ENCODE measurements at places on chromosomes 4 and X.

DNA sequence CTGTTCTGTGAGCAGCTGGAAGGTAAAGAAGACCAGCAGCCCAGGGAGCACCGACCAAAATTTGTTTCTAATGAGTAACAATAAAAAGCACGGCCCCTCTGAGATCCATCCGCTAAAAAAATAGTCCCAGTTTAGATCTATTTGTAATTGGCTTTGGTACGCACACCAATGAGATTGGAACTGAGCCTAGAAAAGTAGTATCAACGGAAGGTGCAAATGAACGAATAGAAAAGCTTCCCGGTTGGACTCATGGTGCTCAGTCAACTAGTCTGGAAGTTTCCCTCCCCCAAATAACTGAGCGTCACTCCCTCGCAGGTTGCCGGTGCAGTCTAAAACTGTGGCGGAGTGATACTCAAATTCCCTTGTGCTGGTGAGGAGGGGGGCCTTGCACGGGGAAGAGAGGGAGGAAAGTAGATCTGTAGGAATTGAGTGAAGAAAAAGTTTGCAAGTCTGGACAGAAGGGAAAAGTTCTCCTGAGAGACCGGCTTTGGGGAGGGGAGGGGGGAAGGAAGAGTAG, at the start of gene COL4A5:
COL4A5 (plus strand) TSS at position 413 of the 517 bp plus-strand sequence. CDS start 288 bp downstream, outside the sequence.
- DNase-seq: peak; percentile 81

DNA sequence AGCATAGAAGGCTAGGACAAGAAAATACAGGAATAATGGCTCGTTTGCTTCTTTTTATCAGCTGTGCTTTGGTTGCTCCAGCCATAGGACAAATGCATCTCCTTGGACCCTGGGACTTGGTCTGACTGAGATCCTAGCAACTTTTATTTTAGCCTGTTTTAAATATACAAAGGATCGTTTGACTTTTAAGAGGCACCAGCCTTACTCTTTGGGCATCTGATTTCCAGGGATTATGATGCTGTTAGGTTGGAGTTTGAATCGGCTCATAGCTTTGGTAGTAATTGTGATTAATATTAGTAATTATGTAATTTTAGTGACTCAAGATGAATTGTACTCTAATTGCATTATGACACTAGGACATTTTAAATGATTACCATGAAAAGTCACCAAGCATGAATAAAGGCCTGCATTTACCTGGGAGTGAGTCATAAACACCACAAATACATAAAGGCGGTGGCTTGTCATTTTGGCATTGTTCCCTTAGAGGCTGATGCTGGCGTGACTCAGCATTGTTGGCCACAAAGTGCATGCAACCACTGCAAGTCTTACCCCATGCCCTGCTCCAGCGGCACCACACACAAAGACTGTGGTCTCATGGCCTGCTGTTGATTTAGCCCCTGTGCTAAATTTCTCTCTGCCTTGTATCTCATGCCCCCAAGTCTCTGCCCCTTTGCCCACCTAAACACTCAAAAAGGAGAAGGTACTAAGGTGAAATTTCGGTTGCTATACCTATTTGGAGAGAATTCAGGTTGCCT, 12.4 kb downstream of the GPAT3 start:
- peak; percentile 32 for DNase-seq

DNA sequence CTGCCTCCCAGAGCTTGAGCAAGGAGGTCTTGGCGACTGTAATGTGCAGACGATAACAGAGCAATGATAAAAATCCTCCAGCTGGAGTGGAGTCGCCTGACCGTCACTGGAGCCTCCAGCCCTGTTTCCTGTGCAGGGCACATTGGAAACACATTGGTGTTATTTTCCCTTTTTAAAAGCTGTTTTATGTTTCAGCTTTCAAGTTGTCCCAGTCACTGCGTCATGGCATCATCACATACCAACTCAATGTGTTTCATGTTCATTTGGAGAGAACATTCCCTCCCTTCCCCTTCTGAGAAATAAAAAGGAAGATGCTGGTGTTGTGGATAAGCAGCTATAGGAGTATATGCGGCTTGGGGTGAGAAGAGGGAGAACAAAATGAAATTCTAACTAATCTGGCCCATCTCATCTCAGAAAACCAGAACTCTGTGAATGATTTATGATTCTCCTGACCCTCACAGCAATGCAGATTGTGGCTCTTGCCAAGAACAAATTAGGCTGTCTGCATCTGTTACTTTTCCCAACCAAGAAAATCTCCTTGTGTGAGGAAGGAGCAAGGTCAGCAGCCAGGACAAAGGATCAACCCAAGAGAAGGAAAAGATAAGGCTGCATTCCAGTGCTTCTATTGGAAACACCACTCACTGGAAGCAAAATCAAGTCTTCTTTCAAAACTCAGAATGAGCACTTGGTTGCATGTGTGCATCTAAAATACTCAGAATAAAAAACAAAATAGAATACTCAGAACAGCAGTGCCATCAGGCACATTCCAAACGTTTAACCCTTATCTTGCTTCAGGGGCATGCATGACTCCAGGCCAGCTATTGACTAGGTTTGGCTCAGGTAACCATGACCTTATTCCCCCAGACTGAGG, 134.4 kb downstream of the RASL11B start:
- DNase-seq: peak; percentile 80

DNA sequence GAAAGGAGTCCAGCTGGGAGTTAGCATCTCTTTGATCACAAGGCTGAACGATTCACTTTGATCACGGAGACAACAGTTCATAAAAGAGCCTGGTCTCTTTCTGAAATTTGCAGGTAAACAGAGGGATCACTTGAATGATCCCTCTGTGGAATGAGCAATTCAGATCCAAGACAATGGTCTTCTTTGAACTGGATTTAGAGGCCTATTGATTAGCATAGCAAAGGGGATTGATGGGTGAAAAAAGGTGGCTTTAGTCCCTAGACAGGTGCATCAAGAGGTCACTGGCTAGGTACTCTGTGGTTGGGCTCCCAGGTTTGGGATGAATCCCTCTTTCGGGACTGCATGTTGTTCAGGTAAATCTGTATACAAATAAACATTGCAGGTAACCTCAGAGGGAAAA, 223.8 kb upstream of the TAPT1 start:
- no peak for DNase-seq

DNA sequence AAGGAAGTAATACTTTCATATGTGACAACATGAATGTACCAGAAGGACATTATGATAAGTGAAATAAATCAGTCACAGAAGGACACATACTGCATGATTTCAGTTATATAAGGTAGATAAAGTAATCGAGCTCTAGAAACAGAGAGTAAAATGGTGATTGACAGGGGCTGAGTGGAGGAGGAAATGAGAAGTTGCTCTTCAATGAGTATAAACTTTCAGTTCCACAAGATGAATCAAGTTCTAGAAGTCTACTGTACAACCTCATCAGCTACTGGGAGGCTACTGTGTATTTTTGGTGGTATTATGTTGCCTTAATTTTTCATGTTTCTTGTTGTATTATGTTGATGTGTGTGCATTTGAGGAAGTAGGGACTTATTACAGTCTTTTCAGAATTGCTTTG, 270.9 kb upstream of the GRIA3 start:
- no peak for DNase-seq

GRCh38 chrX:109873574-109873973, 129.3 kb upstream of the TMEM164 start:
- DNase-seq: no peak

DNA sequence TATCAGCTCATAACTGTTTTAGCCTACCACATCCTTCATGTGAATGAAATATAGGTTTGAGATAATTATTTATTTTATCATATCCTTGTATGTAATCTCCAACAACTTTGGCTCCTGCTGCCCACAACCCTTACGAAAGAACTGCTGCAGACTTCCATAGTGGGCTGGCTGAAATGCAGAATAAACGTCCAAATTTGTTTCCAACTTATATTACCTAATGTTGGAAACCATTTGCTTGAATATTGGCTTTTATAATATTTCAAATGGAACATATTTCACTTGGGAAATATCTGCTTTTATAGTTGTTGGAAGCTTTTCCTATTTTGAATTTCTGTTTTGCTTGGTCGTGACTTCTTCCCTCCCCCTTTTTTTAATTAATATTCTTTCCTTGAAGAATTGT, 45.0 kb upstream of the ITM2A start:
- peak; percentile 82 for DNase-seq

DNA sequence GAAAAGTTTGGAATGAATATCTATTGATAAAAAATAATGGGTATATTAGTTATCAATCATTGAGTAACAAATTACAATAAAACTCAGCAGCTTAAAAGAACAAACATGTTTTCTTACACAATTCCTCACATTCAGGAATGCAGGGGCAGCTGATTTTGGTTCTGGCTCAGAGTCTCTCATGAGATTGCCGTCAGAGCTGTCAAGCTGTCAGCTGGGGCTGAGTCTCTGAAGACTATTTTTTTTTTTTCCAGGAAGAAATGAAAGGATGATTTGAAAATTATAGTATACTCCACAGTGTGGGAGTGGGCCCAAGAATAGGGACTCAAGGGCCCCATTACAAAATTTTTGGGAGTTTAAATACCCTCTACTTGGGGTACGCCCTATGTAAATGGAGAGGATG, 219.1 kb downstream of the GC start:
- no peak for DNase-seq

- no peak for DNase-seq
These were observed 300.3 kb upstream of the IRS4 start for GRCh38 chrX:109036624-109037023.

GRCh38 chr4:91963486-91963885, 340.3 kb upstream of the GRID2 start:
- peak; percentile 64 for DNase-seq

GRCh38 chr4:83237591-83237990, 47.0 kb downstream of the COQ2 start:
- DNase-seq: no peak

DNA sequence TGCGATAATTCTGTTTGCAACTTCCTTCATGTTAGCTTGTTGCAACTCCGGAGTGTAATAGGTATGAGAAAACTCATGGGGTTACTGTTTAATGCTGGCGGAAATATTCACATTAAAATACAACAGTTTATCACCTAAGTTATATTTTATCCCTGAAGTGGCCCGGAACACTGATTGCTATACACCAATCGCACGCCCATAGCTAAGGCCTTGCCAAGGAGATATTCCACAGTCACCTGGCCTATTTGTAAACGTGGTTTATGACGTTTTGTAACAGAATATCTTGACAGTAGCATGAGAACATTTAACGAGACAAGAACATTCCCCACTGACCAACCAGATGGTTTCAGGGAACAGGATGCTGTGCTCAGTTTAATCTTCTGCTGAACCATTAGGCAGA, 23.2 kb upstream of the FAM90A26 start:
- no peak for DNase-seq

- peak; percentile 45 for DNase-seq
These were observed 121.1 kb downstream of the GLRA3 start for GRCh38 chr4:174707902-174708301.

DNA sequence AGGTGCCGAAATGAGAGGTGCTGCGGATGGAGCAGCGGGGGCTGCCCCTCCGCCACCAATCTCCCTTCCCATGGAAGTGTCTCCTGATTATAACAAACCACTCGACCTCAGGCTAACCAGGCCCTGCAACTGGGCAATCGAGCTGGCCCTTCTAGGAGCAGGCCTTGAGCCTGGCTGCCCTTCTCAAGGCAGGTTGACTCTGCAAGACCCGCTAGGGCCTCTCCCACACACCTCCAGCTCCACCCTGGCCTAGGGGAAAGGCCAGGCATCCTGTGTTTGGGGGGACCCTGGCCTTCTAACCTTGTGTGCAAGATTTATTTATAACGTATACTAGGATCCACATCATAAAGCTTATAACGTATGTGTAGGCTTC, 3.7 kb upstream of the BCOR start:
- DNase-seq: no peak

DNA sequence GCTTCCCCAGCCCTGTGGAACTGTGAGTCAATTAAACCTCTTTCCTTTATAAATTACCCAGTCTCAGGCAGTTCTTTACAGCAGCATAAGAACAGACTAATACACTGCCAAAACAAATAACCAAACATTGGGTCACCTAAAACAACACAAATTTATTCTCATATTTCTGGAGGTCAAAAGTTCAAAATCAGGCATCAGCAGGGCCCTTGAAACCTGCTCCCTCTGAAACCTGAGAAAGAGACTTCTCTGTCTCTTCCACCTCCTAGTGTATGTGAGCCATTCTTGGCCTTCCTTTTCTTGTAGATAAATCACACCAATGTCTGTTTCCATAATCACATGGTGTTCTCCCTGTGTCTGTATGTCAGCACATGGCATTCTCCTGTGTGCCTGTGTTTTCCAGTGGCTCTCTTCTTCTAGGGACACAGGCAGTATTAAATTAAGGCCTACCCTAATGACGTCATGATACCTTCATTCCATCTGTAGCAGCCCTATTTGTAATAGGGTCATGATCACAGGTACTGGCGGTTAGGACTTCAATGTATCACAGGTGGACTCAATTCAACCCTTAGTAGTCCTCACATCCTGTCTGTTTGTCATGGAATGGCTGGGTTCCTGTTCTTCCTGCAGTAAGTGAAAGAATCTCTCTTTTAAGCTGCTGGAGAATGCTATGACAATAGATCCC, 147.3 kb upstream of the CLNK start:
- DNase-seq: no peak

DNA sequence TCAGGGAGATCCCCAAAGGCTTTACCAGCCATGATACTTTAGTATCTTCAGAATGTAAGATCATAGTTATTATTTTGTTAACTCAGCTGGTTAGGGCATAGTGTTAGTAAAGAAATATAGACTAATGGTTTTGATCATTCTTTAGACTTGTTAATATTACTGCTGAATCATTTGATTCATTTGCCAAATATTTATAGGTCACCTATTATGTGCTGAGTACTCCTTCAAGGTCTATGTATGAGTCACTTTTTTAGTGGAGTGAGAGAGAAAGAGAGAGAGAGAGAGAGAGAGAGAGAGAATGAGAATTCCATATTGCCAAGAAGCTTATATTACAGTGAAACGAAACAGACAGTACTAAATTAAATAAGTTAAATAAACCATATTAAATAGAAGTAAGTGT, 110.3 kb downstream of the UBE2NL start:
- DNase-seq: no peak

- peak; percentile 11 for DNase-seq
These were observed 681 bp downstream of the EXOC1 start for GRCh38 chr4:55854129-55854528.

DNA sequence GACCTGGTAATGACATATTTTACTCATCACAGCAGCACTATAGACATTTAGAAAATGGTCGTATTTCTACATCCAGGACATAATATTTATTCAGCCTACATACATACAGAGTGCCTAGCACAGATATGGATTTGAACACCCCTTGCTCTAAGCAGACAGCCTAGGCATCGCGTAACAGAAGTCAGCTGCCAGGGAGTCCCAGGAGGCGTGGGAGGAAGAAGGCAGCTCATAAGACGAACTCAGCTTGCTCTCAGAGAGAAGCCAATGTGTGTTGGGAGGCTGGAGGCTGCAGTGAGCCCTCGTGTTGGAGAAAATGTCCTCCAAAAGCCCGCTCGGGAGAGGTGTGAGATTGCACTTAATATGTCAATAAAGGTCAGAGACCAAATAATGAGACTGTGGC, 131.6 kb downstream of the BCOR start:
- no peak for DNase-seq

DNA sequence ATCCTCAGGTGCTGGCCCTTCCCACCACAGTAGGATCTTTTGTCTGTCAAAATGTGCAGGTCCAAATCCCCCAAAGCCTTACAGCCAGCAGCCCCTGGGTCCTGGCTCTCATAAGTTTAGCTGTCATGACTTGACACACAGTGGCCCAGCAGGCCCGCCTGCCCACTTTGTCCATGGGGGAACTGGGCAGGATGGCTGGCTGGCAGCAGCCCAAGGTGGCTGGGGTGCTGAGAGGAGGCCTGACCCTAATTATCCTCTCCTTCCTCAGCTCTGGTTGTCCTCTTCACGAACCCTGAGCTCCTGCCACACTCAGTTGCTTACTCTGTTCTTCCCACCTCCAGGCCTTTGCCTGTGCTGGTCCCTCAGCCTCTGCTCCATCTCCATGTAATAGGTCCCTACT, 46.4 kb upstream of the PJA1 start:
- DNase-seq: no peak

- no peak for DNase-seq
These were observed 84.9 kb downstream of the MAML3 start for GRCh38 chr4:140069066-140069465.

Measured in muscle of leg (tissue), 16 donors.